Fibroblast of pulmonary artery (primary cell): ENCODE measurements at places on chromosomes 4 and X.

- DNase-seq, result no peak
Observed at GRCh38 chrX:144896323-144896722, 351.0 kb upstream of the SPANXN1 start.

DNA sequence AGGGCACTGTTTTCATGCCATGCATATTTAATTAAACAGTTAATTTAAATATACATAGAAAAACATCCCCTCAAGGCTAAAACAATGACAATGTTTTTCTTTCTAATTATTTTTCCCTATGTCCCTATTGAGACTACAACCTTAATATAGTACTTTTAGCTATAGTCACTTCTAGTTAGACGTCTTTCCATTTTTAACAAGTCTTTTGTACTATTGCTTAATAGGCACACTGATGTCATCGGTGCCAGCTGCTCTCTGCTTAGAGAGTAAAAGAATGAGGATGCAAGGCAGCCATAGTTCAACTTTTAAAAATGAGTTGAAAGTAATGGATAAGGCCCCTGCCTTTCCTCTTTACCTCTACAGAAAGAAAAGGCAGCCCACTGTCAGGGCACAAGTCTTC, 191.1 kb downstream of the KCTD8 start:
- peak; percentile 34 for DNase-seq

DNA sequence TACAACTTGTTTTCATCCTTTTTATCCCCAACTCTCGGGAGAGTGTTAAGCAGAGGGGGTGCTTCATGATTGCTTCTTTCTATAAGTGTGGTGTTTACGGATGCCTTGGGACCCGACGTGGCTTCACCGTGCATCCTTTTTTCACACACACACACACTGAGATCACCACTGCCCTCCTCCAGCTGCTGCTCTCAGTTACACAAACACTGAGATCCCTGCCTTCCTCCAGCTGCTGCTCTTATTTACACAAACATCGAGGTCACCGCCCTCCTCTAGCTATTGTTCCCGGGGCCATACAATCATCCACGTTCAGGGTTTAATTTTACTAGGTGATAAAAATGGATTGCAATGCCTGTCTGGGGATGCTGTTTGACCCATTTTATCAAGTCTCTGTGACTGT, 155.4 kb upstream of the FAM9B start:
- DNase-seq, result no peak

DNA sequence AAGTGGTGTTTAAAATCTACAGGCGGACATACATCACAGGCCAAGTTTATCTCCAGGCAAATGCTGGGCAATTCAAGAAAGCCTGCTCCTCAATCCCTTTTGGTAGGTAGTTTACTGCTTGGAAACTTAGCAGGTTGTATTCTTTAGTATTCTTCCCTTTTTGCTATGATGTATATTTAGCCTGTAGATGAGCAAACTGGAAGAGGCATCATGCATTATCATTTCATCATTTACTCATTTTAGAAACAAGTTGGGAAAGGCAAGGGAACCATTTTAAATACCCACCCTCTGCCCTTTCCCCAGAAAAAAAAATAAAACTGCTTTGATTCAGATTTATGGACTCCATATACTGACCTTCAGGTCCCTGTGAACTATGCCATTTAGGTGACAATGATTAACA, 213.2 kb downstream of the CAMK2D start:
- DNase-seq, result no peak

- peak; percentile 93 for DNase-seq
Observed at GRCh38 chr4:76589872-76590797, 155.1 kb downstream of the SHROOM3 start.
